ENCODE measurements at places on chromosomes 4 and X.
A peak's percentile ranks its signal among the peaks of the same experiment; 100 is the strongest.

DNA sequence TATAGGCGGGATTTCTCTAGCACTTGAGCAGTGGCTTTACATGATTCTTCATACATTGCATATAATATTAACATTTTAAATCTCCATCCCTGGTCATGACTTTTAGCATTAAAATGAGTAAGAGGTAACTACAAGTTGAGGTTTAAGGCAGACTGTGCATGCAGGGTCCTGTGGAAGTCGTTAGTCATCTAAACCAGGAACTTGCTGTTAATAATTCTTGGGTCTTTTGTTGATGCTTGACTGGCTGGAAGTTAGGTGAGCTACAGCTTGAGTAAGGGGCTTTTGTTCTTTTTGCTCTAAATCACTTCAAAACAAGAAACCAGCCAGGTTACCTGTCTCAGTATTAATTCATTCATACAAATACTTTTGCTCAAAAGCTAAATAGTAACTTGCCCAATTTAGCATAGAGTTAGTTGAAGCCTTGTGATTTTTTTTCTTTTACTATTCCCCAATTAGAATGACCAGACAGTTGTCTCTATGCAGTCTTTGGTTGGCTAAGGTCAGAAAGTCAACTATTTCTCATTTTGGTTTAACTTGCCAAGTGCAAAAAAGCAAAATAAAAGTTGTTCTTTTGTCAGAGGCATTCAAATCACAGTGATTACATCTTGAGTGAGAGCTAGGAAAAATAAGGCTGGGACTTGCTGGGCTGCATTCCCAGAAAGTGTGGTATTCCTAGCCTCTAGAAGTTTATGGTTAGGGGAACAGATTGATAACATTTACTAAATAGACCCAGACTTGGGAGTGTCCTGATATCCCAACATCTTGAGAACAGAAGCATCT is 516.9 kb downstream of the PDHA2 start:
- DNase-seq, result no peak

DNA sequence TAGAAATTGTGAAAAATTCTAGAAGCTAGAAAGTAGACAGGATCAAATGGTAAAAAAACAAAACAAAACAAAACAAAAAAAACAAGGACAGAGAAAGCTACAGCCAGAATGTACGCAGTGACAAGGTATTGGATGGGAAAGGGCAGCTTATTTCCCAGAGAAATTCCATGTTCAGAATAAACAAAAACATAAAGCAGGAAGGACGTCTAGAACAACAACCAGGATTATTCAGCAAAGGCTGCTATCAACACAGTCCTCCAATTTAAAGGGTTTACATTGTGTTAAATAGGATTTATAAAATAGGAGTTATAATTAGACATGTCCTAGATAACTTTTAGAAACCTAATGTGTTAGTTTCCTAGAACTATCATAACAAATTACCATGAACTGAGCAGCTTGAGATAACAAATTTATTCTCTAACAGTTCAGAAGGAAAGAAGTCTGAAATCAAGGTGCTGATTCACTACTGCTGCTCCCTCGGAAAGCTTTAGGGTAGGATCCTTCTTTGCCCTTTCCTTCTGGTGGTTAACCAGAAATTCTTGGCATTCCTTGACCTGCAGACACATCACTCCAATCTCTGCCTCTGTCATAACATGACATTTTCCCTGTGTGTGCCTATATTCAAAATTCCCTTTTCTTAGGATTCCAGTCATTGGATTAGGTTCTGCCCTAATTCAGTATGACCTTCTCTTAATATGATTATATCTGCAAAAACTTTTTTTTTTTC is 175.6 kb downstream of the SNCA start:
- DNase-seq, result no peak

GRCh38 chrX:155767051-155767875 is 113.9 kb upstream of the VAMP7 start:
- DNase-seq, result peak; percentile 79

DNA sequence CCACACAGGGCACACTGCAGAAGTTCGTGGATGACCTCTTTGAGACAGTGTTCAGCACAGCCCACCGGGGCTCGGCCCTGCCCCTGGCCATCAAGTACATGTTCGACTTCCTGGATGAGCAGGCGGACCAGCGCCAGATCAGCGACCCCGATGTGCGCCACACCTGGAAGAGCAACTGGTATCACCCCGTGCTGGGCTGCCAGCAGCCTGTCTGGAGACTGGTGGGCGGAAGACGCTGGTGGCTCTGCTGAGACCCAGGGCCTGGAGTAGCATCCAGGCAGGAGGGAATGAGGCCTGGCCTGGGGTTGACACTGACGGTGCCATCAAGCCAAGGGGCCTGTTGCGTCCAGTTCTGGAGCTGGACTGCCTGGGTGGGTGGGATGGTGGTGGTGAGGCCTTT is 8.6 kb downstream of the LAGE3 start:
- DNase-seq, result no peak

Data from muscle of arm (tissue), 14 donors.